ENCODE measurements at places on chromosomes 2 and 18.

- DNase-seq, result no peak
These were observed 80.6 kb downstream of the NRP2 start for GRCh38 chr2:205762881-205763280.

DNA sequence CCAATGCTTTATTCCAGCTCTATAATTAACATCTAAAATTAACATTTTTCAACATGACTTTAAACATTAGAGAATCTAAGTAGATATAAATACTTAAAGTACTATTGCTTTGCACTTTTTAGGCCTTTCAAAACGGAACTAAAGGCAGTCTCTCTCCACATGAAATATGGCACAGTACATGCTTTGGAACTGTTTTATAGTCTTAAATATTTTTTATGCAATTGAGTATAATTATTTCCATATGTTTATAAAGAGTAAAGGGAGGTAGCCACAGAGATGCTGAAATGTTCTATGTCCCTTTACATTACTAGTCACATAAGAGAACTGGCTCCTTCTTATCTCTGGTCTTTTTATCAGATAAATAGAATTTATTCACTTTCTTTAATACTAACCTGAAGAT lies 674.0 kb downstream of the PLCL1 start:
- no peak for DNase-seq

- DNase-seq, result no peak
These were observed 94.0 kb downstream of the BIRC6 start for GRCh38 chr2:32450851-32451250.

GRCh38 chr18:5057386-5058348 lies 139.4 kb downstream of the AKAIN1 start:
- peak; percentile 65 for DNase-seq

DNA sequence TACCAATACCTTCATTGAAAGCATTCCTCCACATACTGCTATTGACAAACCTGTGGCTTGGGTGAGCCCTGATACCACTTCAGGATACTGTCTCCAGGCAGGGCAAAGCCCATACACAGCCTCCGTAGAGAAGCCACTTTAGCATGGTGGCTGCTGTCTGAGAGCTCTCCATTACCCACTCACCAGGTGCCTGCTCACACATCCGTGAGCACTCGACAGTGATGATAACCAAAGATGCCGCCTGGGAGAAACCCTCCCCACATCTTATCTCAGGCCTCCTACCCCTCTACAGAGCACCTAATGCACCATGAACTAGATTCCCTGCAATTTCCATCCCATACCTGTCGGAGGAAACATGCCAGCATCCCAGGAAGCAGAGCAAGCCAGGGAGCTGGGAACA lies 57.6 kb upstream of the KLHL29 start:
- no peak for DNase-seq

GRCh38 chr2:10335046-10335840 lies 32.5 kb downstream of the HPCAL1 start:
- DNase-seq, result no peak

All from activated naive CD4-positive, alpha-beta T cell treated with anti-CD3 and anti-CD28 coated beads, Interleukin-2, amount 50 U/mL, for 72 hours (primary cell).